ENCODE measurements at places on chromosomes 4 and X. TPM values are rescaled to one million over a fixed set of nuclear protein-coding genes. Genes with fewer than 3 reads are reported as not detected.
A peak's percentile ranks its signal among the peaks of the same experiment; 100 is the strongest.

VSIG4 gene
- total RNA-seq: not detected

TRIM60 gene
- not detected for total RNA-seq

MAGEA9B gene
- total RNA-seq: not detected

SUV39H1 gene
- total RNA-seq: 4.7 TPM

GALNT7 gene
- total RNA-seq: 26.0 TPM

BEND2 gene
- not detected for total RNA-seq

PNMA5 gene
- not detected for total RNA-seq

MAGEA12 gene
- total RNA-seq: not detected

ETDA gene
- total RNA-seq: not detected

SH3RF1 gene
- total RNA-seq: 25.2 TPM

- H3K4me3 ChIP-seq: no peak overlapping the region
- DNase-seq: no peak
- H3K4me1 ChIP-seq: no peaks in the 10 kb centered on the region
- H3K27me3 ChIP-seq: peaks cover 14% of the 10 kb centered on the region
- H3K27ac ChIP-seq: no peak overlapping the region
- H3K36me3 ChIP-seq: no peaks in the 10 kb centered on the region
Observed at GRCh38 chrX:70446380-70447350, 2.0 kb downstream of the DLG3 start.

DNA sequence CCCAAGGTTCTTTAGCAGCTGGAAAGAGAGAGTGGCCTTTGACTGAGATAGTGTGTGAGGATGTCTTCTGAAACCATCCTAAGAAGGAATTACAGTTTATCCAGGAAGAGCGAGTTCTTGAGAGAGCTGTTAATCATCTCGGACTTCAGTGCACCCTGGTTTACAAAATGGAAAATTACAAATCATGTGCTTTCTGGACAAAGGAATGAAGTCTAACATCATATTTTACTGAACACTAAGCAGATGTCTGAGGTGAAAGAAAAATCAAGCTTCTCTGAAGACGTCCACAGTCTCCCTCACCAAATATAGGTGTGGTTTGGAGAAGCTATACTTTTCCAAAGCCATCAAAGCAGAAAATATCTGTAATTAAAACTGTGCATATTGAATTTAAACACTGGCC lies 30.8 kb upstream of the CYP2U1 start:
- H3K27me3 ChIP-seq: no peaks in the 10 kb centered on the region
- peaks cover 26% of the 10 kb centered on the region for H3K4me1 ChIP-seq
- no peak overlapping the region for H3K27ac ChIP-seq
- no peak for DNase-seq

GRCh38 chr4:98996056-98996764 lies 689 bp downstream of the METAP1 start:
- H3K4me1 ChIP-seq: peaks cover 22% of the 10 kb centered on the region
- H3K36me3 ChIP-seq: no peaks in the 10 kb centered on the region
- peak overlapping the region; percentile 80 for H3K27ac ChIP-seq
- peak overlapping the region; percentile 81 for H3K4me3 ChIP-seq

DNA sequence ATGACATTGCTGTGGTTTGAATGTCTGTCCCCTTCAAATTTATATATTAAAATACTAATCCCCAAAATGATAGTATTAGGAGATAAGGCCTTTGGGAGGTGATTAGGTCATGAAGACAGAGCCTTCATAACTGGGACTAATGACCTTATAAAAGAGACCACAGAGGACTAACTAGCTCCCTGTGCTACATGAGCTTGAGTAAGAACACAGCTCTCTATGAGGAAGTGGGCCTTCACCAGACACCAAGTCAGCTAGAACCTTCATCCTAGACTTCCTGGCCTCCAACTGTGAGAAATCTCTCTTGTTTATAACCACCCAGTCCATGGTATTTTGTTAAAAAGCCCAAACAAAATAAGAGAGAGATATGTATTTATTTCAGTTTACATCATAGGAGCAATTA lies 242.2 kb upstream of the CTSO start:
- peaks cover 13% of the 10 kb centered on the region for H3K4me1 ChIP-seq
- no peak overlapping the region for H3K27ac ChIP-seq
- H3K36me3 ChIP-seq: no peaks in the 10 kb centered on the region
- H3K4me3 ChIP-seq: no peak overlapping the region

GRCh38 chr4:38686682-38687081 lies 22.7 kb downstream of the KLF3 start:
- peak overlapping the region; percentile 0 for H3K27ac ChIP-seq
- no peaks in the 10 kb centered on the region for H3K27me3 ChIP-seq
- H3K4me3 ChIP-seq: no peak overlapping the region
- H3K36me3 ChIP-seq: peaks cover 33% of the 10 kb centered on the region
- no peak for DNase-seq

DNA sequence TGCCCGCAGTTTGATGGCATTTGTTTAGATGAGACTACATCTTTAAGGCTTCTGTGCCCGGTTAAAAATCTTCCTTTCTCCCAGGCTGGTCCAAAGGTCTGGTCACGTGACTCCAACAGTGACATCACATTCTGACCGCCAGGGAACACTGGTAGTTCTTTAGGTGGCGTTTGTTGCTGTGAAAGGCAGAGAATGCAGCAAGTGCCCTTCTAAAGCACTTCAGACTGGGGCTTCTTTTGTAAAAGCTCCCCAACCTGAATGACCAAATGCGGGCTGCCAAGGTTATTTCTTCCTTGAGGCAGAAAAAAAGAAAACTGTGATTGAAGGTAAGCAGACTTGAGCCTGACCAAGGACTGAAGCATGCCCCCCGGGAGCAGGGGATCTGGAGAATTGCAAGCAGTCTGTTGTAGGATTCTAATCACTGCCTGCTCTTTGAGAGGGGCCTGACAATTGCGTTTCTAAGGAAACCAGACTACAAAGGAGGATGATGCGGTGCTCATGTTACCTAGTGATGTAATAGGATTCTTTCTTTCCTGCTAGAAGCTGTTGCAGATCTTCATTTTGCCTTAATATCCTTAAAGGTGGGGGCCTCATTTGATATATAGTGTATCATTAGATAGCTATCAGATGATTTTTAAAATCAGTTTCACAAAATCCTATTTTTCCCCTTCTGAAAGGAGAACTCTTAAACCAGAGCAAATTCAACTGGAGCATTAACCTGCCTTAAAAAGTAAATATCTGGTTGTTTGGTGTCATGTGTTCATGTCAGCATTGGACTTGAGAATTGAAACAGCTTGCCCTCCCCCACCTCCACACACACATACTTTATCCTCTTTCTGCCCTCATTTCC lies 133.1 kb downstream of the AKAP4 start:
- no peak for DNase-seq
- H3K27me3 ChIP-seq: no peaks in the 10 kb centered on the region
- peaks cover 3% of the 10 kb centered on the region for H3K4me1 ChIP-seq
- no peaks in the 10 kb centered on the region for H3K36me3 ChIP-seq
- no peak overlapping the region for H3K4me3 ChIP-seq

GRCh38 chr4:31081366-31081765 lies 361.2 kb downstream of the PCDH7 start:
- no peaks in the 10 kb centered on the region for H3K36me3 ChIP-seq
- H3K4me1 ChIP-seq: peaks cover 40% of the 10 kb centered on the region
- DNase-seq: no peak
- no peaks in the 10 kb centered on the region for H3K27me3 ChIP-seq

GRCh38 chrX:100864657-100865391 lies 9.3 kb downstream of the NOX1 start:
- H3K4me3 ChIP-seq: no peak overlapping the region
- H3K36me3 ChIP-seq: no peaks in the 10 kb centered on the region
- DNase-seq: no peak

- no peak overlapping the region for H3K4me3 ChIP-seq
- no peak for DNase-seq
- no peak overlapping the region for H3K27ac ChIP-seq
- no peaks in the 10 kb centered on the region for H3K27me3 ChIP-seq
Observed at GRCh38 chrX:96989830-96990571, 106.3 kb downstream of the RPA4 start.

GRCh38 chr4:4582653-4583052 lies 40.8 kb upstream of the STX18 start:
- H3K4me3 ChIP-seq: no peak overlapping the region
- H3K27ac ChIP-seq: no peak overlapping the region
- DNase-seq: no peak
- peaks cover 8% of the 10 kb centered on the region for H3K4me1 ChIP-seq

DNA sequence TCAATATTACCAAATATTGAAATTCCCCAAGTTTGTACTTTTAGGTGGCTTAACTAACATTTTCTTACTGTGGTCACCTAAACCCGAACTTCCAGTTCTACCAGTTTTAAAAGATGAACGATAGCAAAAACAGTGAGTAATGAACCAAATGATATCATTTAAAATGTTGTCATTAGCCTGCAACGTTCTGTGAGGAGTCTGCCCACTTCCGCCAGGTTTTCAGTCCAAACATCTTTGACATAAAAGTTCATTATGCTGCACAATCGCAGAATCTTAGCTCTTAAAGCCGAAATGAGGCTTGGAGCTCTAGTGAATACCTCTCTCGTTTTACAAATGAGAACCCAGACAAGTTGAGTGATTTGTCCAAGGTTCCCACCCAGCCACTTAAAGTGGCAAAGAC lies 762 bp downstream of the PIGA start:
- peaks cover 3% of the 10 kb centered on the region for H3K27me3 ChIP-seq
- peak overlapping the region; percentile 93 for H3K27ac ChIP-seq
- H3K4me3 ChIP-seq: peak overlapping the region; percentile 89
- H3K36me3 ChIP-seq: no peaks in the 10 kb centered on the region
- no peak for DNase-seq

DNA sequence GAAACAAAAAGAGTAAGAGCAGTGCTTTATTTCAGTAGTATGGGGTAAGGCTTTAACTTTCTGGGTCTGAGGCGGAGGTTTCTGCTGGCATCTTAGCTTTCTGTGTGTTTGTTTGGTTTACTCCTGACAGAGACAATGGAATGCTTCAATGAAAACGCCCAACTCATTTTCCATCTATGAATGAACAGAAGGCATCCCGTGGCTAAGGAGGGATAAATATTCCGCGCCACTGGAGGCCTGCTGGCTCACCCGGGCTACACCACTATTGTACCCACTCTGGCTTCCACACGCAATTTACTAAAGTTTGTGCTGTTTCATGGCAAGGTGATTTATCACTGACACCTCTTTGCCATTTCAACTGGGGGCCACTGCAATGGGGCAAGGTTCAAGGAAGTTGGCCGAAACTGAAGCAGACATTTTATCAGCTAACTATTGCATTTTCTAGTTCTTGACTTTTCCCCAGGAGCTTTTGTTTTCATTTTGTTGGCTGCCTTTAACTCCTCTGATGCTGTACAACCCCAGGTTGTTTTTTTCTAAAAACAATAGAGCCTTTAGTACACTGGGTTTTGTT lies 32.8 kb upstream of the PPARGC1A start:
- H3K27me3 ChIP-seq: peaks cover 12% of the 10 kb centered on the region
- no peaks in the 10 kb centered on the region for H3K36me3 ChIP-seq
- no peak overlapping the region for H3K4me3 ChIP-seq
- no peak overlapping the region for H3K27ac ChIP-seq
- H3K4me1 ChIP-seq: peaks cover 12% of the 10 kb centered on the region

- no peaks in the 10 kb centered on the region for H3K4me1 ChIP-seq
- no peaks in the 10 kb centered on the region for H3K27me3 ChIP-seq
- no peaks in the 10 kb centered on the region for H3K36me3 ChIP-seq
- no peak for DNase-seq
Observed at GRCh38 chr4:90226734-90227133, 99.5 kb downstream of the CCSER1 start.

DNA sequence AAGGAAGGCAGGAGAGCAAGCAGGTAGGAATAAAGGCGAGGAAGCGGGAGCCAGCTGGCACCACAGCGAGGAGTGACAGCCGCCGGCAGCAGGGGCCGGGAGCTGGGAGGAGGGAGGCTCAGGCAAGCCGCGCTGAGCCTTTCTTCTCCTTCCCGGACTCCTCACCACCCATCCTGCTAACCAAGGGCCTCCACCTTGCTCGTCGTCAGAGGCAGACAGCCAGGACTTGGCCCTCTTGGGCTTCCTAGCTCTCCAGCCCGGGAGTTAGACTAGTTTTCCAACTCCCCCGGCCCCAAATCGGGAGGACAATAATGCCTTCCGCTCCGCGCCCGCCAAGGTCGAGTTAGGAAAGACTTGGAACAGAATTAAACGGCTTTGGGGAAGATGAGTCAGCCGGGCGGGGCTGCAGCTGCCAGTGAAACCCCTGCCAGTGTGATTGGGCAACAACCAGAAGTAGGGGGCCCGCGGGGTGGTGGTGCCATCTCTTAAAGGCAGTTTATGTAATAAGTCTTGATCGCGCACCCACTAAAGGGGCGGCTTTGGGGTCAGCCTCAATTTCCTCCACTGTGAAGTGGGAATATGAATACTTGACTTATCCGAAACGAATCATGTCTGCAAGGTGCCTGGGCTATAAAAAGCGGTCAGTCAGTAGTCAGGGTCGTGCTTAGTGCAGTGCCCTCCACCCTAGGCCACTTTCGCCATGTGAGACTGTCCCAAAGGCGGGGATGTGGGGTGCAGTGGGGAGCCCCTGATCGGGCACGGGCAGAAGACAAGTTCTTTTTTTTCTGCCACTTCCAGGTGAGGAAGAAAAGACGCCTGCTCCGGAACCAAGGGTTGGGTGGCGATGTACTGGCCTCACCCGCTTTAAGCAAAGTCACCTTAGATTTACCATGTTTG lies 6.7 kb upstream of the HSD17B10 start:
- peaks cover 15% of the 10 kb centered on the region for H3K4me1 ChIP-seq
- no peaks in the 10 kb centered on the region for H3K36me3 ChIP-seq
- no peak overlapping the region for H3K27ac ChIP-seq
- H3K27me3 ChIP-seq: no peaks in the 10 kb centered on the region

GRCh38 chrX:30935985-30936384 lies 46.9 kb upstream of the TAB3 start:
- no peaks in the 10 kb centered on the region for H3K36me3 ChIP-seq
- H3K4me1 ChIP-seq: no peaks in the 10 kb centered on the region
- H3K4me3 ChIP-seq: no peak overlapping the region
- no peaks in the 10 kb centered on the region for H3K27me3 ChIP-seq
- no peak overlapping the region for H3K27ac ChIP-seq

DNA sequence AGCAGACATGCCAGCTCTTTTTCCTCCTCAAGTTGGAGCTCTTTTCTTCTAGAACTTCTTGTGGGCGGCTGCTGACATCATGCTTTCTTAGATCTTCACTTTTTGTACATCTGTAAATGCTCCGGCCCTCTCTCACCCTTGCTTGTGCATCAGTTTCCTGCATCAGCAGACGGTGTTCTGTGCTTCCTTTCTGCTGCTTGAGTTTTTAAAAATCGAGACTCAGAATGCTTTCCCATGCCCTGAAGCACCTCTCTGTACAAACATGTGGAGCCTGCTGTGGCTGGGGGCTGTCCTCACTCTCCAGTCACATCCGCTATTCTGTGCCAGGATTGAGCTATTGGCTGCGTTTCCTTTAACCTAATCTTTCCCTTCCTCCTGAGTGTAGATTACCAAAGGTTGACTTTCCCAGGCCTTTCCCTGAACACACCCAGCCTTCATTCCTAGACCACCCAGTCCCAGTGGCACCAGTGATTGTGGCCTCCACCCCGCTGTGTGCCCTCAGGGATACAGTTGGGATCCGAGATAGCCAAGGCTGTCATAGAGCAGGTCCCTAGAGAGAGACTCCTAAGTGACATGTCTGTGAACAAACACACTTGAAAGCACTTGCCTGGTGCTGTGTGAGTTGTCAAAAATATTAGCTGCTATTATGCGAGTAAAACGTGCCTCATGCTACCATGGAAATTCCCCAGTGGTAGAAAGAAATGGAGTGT lies 41.9 kb downstream of the TNIP2 start:
- no peak for DNase-seq
- H3K36me3 ChIP-seq: peaks cover 23% of the 10 kb centered on the region
- no peaks in the 10 kb centered on the region for H3K27me3 ChIP-seq
- H3K4me3 ChIP-seq: peak overlapping the region; percentile 37

GRCh38 chr4:113962016-113962347 lies 17.5 kb downstream of the ARSJ start:
- H3K27me3 ChIP-seq: no peaks in the 10 kb centered on the region
- peaks cover 85% of the 10 kb centered on the region for H3K4me1 ChIP-seq
- peaks cover 12% of the 10 kb centered on the region for H3K36me3 ChIP-seq
- DNase-seq: no peak
- peak overlapping the region; percentile 92 for H3K27ac ChIP-seq
- H3K4me3 ChIP-seq: no peak overlapping the region
